Activated CD8-positive, alpha-beta T cell treated with anti-CD3 and anti-CD28 coated beads for 36 hours (primary cell): ENCODE measurements at places on chromosomes 11 and 22.
A peak's percentile ranks its signal among the peaks of the same experiment; 100 is the strongest.

DNA sequence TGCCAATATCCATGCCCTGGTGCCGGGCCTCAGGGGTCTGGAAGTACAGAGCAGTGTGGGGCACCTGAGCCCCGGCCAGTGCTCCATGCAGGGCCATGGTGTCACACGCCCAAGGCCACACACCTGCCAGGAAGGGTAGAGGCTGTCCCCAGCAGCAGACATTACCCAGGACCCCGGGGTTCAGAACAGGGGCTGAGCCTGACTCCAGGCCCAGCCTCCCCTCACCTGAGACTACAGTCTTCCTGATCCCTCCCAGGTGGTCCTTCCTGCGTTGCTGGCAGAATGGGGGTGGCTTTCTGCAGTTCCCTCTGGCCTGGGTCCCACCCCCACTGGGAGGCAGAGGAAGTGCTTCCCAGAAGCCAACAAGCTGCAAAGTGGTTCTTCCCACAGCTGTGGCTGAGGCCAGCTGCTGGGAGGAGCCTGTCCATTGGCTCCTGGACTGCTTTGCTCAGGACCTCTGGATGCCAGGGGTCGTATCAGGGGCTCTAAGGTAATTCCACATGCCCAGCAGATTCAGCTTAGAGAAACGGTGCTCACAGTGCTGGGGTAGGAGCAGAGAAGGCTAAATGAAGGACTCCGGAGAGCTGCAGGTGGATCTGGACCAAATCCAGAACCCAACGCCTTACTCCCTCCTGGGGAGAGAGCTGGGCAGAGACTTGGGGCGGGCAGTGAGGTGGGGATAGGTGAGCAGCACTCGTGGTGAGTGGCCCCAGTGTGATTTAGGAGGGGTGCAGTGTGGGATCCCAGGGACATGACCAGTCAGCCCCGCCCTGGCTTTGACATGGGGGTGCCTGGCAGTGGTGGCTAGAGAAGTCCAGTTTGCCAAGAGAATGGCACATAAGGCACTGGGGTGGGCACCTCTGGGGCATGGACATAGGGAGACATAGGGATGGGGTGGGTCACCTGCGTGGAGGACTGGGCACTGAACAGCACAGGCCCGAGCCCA is 12.6 kb downstream of the TCIRG1 start:
- no peak for DNase-seq

DNA sequence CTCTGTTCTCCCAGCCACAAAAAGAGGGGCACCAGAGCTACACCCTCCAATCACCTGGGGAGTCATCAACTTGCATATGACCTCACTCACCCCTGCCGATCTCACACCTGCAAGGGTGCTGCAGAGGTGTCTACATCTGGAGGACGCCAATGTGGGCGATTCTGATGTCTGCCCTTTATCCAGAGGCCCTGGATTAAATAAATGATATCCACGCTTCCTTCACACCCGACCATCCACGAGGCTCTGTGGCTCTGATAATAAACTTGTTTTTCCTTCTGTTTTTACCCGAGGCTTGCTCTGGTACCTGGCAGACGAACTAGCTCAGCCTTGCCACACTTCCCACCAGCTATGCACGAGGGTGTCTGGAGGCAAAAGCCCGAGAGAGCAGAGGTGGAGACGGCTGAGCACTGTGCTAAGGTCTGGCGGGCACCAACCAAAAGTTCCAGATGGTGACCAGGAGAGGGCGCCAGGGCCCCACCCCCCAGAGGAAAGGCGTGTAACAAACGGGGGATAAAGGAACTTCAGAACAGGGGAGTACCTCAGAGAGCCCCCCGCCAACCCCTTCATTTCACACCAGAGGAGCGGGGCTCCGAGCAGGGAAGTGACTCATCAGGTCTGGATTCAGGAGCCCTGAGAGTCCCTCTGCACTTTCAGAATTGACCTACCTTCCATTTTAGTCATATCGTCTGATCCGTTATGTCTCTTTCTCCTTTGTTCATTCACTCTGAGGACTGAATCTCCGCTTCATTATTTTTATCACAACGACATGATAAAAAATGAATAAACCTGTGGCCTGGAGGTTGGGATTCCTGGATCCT is 13.5 kb downstream of the SCN3B start:
- DNase-seq, result peak; percentile 67

- no peak for DNase-seq
Measured at GRCh38 chr11:92236856-92237255, 12.2 kb downstream of the FAT3 start.

DNA sequence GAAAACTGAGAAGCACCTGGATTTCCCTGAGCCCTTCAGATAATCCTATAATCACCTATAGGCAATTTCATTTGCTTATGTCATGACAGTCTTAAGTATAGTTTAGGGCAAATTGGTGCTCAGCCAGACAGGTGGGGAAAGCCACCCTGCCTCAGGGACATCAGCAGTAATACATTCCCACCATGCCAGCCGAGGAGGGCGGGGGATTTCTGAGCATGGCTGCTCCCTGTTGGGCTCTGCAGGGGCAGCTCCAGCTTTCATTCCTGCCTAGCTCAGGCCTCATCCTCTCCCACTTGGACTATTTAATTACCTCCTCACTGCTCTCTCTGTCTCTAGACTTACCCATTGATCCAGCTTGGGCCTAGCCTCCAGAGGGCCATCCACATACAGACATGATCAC is 9.0 kb upstream of the DRD2 start:
- DNase-seq, result no peak
